Forelimb muscle (tissue), 1 donor: ENCODE measurements at places on chromosomes 3 and 15. TPM values are rescaled to one million over a fixed set of nuclear protein-coding genes. Genes with fewer than 3 reads are reported as not detected.

The XYLB gene
- polyA plus RNA-seq, result 2.9 TPM

DNA sequence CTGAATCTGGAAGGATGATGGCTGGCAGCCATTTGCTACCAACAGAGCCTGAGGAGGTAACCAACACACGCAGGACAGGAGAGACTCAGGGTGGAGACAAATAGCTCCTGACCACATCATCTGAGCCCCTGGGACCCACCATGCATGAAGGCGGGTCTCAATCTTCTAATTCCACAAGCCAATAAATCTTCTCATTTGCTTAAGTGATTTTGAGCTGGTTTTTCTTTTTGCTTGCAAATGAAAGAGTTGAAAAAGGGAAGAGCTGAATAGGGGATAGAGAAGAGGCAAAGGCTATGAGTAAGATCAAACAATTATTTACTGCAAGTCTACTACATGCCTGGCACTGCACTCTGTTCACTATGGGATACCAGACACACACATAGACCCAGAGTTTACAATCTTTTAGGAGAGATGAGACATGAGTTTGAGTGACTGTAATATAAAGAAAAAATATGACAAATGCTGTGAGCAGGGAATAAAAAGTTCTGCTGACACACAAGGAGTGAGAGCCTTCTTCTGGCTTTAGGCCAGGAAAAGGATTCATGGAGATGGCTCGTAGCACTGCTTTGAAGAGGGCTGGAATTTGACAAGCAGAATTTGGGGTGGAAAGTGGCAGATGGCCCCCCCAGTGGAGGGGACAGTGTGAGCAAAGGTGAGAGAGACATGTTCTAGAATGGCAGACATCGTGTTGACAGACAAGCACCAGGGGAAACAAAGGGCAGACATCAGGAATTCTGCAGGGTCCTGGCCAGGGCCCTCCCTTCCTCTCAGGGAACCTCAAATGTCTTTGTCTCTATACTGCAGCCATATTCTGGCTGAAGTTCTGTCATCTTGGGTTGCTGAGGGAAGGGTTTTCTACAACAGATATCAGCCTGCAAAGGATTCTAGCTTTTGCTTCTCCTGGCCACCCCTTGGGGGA is 69.8 kb upstream of the WNT5A start:
- no peak for DNase-seq

DNA sequence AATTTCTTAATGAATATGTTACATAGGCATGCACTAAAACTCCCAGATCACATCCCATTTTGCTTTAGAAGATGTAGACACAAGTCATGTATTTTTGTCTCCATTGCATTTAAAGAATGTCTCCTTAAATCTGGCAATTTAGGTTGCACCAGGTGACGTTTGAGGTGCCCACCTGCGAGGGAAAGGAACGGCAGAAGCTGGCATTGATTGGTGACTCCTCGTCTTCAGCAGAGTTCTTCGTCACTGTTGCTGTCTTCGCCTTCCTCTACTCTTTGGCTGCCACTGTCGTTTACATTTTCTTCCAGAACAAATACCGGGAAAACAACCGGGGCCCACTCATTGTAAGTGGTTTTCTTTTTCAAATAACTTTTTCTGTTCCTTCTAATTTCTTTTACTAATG is 96.1 kb upstream of the SNTN start:
- no peak for DNase-seq

GRCh38 chr3:58422756-58423325 is 10.8 kb downstream of the PDHB start:
- DNase-seq, result no peak

The TWF2 gene
- 22.3 TPM for polyA plus RNA-seq

- peak; percentile 49 for DNase-seq
These were observed 39.7 kb downstream of the SPATA12 start for GRCh38 chr3:57100046-57100695.

DNA sequence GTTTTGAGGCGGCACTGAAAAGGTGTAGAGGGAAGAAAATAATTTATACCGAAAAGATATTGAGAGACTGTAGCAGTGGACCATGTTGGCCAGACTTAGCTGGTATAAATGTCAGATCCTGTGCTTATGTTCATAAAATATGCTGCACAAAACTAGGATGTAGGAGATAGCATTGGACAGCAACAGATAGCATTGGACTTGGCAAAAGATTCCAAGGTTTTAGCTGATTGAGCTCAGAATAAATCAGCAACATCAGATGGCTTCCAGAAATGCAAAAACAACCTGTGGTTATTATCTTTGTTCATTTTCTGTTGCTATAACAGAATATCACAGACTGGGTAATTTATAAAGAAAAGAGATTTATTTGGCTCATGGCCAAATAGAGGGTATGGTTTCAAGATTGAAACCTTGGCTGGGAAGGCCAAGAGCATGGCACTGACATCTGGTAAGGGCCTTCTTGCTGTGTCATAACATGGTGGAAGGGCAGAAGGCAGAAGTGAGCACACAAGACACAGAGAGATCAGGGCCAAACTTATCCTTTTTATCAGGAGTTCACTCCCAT is 34.7 kb downstream of the SLC28A1 start:
- DNase-seq, result no peak

The ATP6V1A gene
- 16.7 TPM for polyA plus RNA-seq
